SJSA1 (cell line): ENCODE measurements at places on chromosomes 6 and 20. TPM values are rescaled to one million over a fixed set of nuclear protein-coding genes. Genes with fewer than 3 reads are reported as not detected.

The CENPQ gene
- total RNA-seq: 22.2 and 22.3 TPM in 2 replicates

DNA sequence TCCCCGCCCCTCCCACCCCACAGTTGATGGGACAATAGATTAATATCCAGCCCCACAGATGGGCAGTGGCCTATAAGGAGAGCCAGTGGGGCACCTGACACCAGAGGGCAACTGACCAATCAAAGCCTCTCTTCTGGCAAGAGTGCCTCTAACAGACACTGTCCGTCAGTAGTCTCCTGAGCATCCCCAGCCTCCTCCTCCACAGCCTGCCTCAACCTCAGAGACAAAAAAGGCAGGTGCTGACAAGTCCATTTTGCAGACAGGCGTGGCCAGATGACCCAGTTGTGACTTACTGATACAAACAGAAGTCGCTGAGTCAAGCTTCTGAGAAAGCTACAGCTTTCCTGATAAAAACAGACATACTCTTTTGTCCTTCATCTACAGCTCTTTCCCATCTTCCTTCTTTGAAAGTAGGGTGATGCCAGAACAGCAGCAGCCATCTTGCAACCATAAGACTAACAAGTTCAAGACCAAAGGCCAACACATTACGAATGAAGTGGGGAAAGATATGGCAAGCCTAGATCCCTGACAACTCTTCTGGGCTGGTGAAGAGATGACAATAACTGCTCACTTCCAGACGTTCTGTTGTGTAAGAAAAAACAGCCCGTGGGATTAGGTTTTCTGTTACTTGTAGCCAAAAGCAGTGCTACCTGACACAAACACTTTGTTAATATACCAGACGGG is 12.3 kb downstream of the PPIL1 start:
- DNase-seq: peak; percentile 25

- DNase-seq: no peak
These were observed 92.6 kb downstream of the CDC5L start for GRCh38 chr6:44480097-44480541.

DNA sequence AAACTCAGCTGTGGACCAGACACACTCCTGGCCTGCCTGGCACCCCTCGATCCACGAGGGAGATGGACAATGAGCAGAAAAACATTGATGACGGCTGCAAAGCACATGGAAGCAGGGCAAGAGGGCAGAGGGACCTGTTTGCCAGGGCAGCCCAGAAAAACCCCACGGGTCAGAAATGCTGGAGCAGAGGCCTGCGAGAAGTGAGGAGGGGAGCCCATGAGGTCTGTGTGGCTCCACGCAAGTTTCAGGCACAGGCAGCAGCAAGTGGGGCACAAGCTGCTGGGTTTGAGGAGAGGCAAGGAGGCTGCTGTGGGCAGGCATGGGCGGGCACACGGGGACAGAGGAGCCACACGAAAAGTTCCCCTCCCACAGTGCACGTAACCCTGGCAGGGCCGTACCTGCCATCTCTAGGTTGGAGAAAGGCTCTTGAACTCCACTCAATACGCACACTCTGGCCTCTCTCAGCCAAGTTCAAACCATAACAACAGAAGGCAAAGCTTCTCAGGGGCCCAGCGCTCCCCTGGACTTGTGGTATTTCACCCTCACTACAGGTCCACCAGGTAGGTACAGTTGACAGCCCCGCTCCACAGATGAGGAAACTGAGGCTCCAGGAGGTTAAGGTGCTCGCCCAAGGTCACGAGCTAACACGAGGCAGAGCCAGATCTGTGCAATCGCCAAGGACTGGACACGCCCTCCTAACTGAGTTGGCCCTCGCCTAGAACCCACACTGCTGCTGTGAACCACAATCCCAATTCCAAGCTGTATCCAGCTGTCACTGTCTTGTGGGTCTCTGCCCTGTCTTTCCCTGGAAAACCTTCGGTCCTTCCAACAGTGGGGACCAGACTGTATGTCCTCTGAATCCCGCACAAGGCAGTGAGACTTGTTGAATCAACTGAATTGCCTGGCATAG is 108.2 kb downstream of the NOL4L start:
- no peak for DNase-seq

DNA sequence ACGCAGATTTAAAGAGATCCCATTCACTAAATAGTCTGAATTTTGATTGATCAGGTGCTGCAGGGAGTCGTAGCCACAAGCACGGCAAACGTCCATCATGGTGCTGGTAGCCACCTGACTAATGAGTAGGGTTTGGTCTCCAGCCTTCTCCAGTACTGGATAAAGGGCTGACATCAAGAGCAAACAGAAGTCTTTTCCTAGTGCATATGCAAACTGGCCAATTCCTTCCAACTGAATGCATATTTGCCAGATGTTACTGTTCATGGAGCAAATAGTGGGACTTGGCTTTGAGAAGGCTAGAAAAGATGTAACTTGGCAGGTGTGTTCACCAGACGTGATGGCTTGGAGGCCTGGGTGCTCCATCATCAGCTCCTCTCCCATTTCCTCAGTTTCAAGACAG is 21.6 kb downstream of the TTI1 start:
- no peak for DNase-seq

The ULBP2 gene
- 12.2 and 19.7 TPM in 2 replicates for total RNA-seq

GRCh38 chr6:39555136-39555535 is 170.1 kb downstream of the KIF6 start:
- no peak for DNase-seq

DNA sequence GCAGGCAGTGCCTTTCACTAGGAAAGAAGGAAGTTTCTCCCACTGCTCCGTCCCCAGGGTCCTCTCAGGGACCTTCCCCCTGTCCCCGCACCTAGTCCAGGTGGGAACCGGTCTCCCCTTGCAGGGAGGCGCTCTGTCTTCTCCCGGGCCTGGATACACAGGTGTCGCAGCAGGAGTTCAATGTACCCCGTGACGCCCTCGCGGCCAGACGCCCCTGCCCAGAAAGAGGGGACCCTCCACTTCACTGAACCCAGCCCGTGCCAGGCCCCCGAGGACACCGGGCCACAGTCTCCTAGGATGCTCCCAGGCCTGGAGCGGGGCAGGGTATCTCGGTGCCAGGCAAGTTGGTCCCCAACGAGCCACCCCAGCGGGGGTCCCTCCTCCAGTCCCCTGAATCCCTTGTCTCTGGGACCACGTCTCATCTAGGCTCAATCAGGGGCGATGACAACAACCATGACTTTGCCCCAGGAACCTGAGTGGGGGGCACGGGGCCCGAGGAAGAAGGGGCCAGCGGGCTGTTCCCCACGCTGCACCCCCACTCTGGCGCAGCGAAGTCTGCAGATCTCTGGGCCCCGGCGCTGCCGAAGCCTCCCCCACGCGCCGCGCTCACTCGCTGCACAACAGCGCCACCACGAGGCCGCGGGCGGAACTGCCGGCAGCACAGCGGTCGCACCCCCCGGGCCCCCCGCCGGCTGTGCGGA is 103.0 kb downstream of the EDN3 start:
- DNase-seq: no peak

DNA sequence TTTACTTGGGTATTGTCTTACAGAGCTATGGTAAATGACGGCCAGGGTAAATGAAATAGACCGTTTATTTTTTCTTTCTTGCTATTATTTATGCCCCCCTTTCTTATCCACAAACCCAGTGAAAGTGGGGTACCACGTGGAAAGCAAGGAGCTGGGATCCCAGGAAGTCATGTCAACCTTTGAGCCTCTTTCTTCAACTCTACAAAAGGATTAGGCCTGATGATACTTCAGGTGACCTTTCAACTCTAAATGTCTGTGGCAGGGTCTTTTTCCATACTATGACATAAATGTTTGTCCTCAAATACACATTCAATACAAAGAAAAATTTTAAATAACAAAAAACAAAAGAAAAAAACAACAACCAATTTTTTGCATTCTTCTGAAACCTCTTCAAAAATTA is 291.4 kb downstream of the ADGB start:
- DNase-seq: no peak

DNA sequence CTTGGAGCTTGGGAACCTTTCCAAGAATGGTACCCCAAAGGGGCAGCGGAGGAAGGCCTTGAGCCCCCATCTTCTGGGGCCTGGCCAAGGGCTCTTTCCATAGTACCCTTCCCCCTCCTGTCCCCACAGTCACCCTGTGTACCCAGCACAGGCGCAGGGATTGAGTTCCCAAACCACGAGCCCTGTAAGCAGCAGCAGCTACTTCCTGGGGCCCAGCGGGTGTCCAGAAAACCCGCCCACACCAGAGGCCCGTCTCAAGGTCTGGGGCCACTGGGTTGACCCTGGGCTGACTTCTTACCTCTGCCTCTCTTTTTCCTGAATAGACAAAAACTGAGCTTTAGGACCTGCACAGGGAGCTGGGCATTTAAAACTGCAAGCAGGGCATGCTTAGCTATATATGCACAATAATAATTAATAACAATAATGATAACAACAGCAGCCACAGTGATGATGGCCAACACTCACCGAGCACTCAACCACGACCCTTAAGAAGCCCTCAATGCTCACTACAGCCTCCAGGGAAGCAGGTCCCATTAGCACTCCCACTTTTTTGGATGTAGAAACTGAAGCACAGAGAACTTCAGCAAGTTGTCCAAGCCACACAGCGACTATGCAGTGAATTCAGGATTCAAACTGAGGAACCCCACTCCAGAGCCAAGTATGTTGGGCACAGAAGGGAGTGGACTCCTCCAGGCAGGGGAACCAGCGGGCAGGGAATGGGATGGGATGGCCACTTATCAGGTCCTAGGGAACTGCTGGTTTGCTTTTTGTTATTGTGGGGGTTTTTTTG is 14.5 kb downstream of the NOL4L start:
- no peak for DNase-seq

- DNase-seq: no peak
These were observed 12.0 kb downstream of the CSNK2A1 start for GRCh38 chr20:531608-532007.

DNA sequence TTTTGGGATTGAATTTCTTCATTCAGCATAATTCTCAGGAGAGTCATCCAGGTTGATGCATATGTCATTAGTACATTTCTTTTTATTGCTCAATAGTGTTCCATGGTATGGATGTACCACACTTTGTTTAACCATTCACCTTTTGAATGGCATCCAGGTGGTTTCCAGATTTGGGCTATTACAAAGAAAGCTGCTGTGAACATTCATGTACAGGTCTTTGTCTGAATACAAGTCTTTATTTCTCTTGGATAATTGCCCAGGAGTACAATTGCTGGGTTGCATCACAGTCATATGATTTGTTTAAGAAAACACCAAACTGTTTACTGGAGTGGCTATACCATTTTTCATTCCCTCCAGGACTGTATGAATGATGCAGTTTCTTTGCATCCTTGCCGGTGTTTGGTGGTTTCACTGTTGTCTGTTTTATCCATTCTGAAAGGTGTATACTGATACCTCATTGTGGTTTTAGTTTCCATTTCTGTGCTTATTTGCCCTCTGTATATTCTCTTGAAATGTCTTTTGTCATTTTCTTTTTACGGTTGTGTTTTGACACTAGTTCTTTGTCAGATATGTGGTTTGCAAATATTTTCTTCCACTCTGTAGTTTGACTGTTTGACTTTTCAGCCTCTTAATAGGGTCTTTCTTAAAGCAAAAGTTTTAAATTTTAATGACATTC is 8.8 kb downstream of the CDKAL1 start:
- no peak for DNase-seq

DNA sequence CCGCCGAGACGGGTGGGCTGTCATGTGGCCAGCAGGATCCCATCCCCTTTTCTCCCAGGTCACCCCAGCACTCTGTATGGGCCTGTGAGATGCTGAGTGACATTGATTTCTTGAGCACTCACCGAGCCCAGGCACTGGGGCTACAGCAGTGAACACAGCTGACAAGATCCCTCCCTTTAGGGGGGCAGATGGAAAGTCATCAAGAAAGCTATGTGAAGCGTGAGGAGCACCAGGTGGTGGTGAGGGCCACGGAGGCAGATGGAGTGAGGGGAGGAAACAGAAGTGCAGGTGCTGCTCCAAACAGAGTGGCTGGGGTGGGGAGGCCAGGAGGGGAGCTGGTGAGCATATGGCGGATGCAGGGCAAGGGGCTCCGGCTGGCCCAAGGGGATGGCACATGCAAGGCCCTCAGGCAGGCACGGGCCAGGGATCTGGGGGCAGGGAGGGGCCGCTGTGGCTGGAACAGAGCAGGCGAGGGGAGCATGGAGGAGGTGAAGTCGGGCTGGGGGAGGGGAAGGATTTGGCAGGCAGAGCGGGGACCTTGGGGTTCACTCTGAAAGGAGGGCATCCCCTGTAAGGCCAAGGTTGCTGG is 184.0 kb downstream of the BMP7 start:
- DNase-seq: no peak

DNA sequence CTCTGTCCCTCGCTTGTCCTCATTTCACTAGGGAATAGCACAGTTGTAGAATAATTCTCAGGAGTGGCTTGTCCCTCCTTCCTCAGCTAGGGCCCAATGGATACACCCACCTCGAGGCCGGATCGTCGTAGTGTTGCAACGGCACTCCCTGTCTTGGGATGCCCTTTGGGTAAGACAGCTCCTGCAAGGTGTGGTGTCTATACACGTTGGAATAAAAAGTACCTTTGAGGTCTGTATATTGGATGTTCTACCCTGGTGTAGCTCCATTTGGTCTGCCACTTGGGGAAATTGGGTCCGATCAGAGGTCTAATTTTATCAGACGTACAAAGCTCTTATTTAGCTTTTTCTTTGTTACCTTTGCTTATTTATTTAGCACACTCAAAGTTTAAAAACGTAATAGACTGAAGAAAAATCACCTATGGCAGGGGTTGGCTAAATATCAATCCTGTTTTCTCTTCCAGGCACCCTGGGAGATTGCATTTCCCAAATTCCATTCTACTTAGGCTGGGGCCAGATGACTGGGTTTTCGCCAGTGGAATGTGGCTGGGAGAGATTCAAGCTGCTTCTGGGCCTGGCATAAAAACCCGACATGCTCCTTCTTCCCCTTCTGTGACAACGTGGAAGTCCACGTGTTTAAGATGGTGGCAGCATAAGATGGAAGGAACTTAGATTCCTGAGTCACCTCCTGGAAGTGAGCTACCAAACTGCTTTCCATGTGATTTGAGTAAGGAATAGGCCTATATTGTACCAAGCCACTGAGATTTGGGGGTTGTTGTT is 82.3 kb upstream of the CD83 start:
- DNase-seq: peak; percentile 75

DNA sequence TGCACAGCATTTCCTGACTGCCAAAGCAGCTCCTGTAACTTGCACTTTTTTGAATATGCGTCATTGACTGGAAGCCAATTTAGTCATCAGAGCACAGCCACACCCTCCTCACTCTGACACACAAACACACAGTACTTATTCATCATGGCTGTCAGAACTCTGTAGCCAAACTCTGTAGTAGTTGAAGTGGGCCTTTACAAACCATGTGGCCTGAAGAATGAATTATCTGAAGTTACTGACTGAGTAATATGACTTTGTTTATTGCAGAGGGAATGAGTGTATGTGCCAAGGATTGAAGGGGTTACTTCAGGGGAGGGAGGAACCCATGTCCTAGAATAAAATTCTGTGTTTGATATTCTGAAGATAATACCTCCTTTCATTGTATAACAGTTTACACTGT is 102.7 kb downstream of the FIG4 start:
- peak; percentile 83 for DNase-seq

DNA sequence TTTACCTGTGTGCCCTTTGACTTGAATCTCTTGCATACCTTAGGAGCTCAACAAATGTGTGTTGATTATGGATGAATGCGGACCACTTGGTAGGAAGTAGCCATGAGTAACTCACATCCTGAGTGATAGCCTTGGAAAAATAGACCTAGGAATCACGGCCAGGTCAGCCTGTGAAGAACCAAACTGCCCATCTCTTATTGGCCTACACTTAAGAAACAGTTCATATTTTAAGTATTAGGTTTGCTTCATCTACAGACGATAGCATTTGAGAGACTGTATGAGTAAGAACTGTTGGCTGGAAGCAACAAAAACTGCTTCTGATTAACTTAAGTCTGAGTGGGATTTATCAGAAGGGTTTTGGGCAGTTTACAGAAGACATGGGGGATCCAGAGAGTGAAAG is 320.1 kb upstream of the PRND start:
- DNase-seq: no peak
